ENCODE measurements at places on chromosomes 1 and 21.

DNA sequence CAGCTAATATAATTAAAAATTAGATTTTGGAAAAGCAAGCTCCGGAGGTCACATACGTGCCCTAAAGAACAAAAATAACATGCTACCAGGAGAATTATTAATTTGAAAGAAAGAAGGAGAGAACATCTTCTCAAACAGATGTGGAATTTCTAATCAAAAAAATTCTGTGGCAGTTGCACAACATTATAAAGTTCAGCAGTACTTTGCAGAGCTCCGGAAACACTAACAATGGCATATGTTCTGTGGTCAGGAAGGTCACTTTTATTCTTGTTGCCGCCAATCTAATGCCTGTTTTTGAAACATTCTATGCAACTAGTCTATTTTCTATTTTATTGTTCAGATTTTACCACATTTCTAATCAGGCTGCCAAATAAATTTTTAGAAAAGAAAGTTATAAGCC lies 186.8 kb downstream of the SMYD3 start:
- no peak for DNase-seq

- peak; percentile 83 for DNase-seq
Measured at GRCh38 chr1:15948595-15949452, 27.1 kb downstream of the ZBTB17 start.

DNA sequence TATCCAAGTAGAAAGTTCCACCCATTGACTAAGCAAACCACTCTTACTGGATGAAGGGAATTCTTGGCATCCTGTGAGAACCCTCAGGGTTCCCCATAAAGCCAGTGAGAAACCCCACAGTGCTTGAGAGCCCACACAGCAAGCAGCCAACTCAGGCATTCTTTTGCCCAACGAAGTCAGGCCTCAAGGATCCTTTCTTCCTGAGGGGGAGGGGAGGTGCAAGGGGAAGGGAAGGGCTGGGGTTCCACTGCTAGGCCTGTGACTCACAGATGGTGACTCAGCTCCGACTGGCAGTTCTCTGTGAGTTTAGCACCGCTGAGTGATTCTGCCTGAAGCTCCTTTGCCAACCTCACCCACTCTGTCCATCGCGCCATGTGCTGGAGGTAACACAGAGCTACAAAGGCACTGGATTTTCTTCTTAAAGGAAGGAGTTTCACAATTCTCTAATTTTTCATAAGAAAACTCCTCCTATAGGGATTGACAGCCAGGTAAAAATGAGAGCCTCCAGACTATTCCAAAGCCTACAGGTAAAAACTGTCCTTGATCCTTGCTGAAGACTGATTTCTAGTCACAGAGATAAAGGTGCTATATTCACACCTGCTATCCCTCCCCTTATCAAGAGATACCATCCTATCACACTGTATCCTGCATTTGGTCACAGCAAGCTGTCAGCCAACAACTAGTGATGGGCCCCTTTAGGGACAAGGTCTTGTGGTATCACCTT lies 4.8 kb downstream of the ENO1 start:
- peak; percentile 96 for DNase-seq

GRCh38 chr1:94259635-94260289 lies 22.4 kb upstream of the ARHGAP29 start:
- DNase-seq = no peak

DNA sequence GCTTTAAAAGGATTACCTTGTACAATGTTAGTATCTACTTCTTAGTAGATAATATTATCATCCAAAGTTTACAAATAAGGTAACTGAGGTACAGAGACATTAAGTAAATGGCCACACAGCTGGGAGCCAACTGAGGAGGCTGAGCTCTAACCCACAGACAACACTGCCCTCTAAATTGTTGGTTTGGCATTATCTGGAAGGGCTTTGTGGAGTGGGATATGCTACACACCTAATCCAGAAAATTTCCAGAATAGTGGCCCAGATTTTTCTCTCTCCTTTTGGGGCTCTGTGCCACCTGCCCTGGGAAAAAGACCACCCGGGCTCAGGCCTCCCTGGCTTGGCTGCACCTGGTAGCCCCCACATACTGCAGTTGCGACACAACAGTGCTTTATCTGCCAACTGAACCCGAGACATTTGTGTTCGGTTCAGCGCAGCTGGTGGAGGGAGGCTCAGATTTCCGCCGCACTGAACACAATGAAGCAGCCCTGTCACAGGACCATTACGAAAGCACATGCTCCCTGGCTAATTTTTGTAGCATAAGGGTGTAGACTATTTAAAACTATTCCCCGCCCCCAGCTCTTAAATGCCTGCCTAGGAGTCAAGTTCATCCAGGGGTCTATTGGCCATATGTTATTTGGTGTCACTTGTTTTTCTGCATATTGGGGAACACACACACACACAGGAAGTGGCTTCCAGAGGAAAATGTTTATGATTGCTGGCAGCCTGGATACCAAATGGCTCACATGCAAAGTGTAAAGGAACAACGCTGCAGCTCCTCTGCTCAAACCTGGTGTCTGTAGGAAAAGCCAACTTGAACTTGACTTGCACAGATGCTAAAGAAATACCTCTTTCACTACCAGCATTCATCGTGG lies 92.3 kb upstream of the ESRRG start:
- DNase-seq = no peak

DNA sequence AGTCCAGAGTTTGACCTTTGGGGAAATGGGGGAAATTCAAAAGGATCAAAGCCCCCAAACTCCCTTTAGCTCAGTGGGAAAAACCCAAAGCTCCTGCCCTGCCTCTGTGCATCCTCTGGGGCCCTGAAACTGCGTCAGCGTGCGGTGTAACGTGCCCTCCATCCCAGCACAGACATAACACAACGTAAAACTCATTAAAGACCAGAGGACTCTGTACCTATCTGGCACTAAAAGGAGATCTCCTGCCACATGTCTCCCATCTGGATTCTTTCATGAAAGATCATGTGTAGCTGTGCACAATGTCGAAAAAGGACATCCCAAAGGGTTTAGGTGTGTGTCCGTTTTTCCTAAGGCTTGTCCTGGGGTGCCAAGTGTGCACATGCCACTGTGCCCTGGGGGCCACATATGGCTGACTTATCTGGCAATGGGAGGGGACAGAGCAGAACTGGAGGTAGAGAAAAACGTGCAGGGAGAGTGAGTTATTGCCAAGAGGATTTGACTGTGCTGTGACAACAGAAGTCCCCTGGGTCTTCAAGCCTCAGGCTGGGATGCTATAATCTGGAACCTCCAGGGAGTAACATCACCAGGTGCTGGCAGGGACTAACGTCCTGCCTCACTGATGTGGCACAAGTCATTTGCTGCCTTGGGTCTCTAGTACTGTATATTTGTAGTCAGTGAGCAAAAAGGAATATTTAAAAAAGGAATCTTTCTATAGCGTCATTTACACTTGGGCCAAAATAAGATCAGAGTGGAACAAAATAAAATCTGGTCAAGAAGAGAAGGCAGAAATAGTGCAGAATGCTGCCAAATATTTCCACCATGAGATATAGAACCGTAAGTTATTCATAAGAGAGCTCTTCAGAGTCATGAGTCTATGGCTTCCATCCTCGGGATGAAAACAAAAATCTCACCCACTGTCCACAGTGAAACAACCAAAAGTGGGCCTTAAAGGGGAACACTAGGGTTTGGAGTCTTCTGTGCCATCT lies 52.3 kb downstream of the ITPKB start:
- no peak for DNase-seq

- DNase-seq = peak; percentile 77
Measured at GRCh38 chr1:51331206-51332100, 1.1 kb upstream of the TTC39A start.

DNA sequence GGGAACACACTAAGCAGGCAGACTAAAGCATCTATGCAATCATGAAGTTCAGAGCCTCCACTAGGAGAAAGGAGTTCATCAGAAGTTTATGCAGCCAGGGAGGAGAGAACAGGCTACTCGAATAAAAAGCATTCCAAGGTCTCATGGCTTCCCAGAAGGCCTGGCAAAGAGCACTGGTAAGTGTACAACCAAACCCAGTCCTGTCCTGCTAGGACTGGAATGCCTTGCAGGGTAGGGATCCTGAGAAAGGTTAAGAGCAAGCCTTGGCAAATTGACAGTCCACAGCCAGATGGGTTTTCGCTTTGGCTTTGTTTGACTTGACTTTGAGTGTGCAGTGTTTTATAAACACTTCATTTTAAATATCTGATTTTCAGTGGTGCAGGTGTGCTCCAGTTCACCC lies 133.6 kb upstream of the ATP1B1 start:
- DNase-seq = no peak

DNA sequence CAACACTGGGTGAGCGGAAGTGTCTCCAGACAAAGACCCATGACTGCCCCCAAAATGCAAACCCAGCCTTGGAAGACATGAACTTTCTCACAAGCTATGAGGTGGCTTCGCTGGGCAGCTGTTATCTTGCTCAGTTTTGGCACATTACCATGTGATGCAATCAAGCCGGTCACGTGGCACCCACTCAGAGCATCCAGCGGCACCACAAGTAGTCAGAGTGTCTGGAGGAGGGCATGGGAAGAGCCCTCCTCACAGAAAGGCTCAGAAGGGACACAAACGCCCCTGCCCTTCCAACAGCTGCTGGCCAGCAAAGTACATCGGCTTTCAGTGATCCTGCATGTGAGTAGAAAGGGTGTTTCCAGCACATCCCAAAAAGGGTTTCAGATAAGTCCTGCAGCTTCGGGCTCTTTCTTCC lies 145.5 kb upstream of the IRF2BP2 start:
- peak; percentile 81 for DNase-seq

- no peak for DNase-seq
Measured at GRCh38 chr1:81712425-81712824, 88.3 kb upstream of the ADGRL2 start.

DNA sequence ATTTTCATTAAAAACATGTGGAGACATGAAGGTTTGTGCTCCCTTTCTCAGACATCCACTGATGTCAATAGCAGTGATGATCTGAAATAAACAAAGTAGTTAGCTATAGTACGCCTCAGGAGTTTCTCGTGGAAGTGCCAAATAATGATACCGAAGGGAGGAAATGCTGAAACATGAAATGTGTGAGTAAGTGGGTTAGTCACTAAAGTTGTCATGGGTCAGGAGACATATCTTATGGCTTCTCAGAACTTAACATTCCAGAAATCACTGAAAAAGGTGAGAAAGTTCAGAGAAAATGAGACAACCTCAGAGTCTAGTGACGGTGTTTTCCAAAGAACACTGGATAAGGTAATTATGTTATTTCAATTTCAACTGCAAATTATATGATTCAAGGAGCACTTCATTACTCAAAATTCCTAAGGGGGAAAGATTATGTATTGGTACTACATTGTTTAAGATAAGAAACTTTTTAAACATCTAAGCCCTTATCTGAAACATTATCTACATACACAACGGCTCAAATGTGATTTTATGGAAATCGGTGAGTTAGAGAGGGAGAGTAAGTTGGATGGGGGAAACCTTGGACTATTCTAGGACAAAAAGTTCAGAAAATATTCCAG lies 20.6 kb downstream of the NIBAN1 start:
- DNase-seq = peak; percentile 82

- no peak for DNase-seq
Measured at GRCh38 chr1:49046305-49046704, 269.6 kb upstream of the BEND5 start.

GRCh38 chr1:200670242-200671118 lies 773 bp upstream of the DDX59 start:
- DNase-seq = peak; percentile 79

DNA sequence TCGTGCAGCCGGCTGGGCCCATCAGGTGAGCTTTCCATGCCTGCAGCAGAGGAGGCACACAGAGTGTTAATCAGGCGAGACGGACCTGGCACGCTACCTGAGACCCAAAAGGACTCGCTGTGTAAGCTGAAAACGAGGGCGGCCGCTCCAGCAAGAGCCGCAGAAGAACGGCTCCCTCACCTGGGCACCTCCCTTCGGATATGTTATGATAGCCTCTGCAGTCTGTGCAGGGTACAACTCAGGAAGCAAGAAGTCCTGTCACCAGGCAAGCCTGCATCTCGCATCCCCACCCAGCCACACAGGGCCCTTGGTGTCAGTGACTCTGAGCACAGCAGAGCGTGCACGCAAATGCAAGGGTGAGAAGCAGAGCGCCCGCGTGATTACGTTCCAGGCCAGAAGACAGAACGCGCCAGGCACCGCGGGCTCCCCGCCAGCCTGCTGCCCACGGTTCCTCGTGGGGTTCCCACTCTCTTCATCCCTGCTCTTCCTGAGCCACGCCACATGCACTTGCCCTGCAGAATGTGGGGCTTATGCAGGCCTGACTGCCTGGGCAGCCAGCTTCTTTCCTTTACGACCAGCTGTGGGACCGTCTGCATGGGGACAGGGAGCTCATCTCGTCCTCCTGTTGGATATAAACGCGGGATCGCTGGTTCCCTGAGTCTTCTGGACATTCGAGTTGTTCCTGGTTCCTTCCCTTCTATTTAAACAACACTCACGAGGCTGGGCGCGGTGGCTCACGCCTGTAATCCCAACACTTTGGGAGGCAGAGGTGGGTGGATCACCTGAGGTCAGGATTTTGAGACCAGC lies 20.2 kb upstream of the LRRC47 start:
- DNase-seq = no peak

DNA sequence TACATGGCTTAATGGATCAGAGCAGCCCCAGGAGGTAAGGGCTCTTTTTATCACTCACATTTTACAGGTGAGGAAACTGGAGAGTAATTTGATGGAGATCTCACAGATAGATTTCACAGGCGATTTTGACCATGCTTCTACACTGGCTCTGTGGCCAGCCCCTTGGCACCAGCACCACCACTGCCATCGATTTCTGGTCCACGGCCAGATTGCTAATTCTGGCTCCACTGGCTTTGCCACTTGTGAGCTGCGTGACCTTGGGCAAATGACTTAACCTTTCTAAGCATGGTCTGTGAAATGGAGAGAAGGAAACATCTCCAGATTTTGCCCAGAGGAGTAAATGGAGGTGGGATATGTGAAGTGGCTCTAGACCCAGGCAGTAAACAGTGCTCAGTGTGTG lies 32.6 kb downstream of the KCNC4 start:
- no peak for DNase-seq

GRCh38 chr1:9929431-9930385 lies 13.5 kb downstream of the LZIC start:
- no peak for DNase-seq

GRCh38 chr1:118934706-118935105 lies 53.4 kb downstream of the TBX15 start:
- DNase-seq = no peak
